T-helper 2 cell treated with Interferon-gamma antibody and Interleukin-4, amounts not matched to agents 5 μg/mL and 100 μg/mL, for 36 hours (primary cell): ENCODE measurements at places on chromosomes 4 and X.

DNA sequence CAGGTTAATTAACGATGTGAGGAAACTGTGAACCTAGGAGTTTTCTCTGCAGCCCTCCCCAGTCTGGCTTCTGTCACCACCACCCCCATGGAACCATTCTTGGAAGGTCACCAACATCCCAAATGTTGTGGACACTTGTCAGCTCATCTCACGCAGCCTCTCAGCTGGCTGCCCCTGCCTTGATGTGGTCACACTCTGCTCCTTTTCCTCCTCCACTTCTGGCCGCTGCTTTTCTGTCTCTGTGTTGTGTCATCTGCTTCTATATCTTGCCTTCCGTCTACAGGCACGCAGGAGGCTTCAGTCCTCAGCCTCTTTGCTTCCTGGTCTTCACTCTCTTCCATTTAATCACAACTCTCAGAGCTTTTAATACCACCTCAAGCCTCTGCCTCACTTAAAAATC is 371.5 kb upstream of the SLIT2 start:
- no peak for DNase-seq

DNA sequence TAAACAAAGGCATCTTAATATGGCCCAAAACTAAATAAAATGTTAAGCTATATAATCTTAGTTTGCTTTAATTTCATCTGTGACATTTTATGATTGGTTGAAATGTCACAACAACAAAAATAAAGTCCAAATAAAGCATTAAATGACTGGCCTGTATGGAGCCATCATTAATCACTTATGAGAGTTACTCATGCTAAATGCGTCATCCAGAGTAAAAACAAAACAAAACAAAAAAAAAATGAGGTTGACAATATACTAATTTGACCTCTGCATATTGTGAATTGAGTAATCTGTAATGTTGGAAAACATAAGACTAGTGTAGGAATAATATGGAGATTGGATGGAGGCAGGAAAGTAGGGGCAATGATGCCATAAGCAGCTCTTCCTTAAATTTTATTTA is 139.7 kb downstream of the MAPK10 start:
- no peak for DNase-seq

DNA sequence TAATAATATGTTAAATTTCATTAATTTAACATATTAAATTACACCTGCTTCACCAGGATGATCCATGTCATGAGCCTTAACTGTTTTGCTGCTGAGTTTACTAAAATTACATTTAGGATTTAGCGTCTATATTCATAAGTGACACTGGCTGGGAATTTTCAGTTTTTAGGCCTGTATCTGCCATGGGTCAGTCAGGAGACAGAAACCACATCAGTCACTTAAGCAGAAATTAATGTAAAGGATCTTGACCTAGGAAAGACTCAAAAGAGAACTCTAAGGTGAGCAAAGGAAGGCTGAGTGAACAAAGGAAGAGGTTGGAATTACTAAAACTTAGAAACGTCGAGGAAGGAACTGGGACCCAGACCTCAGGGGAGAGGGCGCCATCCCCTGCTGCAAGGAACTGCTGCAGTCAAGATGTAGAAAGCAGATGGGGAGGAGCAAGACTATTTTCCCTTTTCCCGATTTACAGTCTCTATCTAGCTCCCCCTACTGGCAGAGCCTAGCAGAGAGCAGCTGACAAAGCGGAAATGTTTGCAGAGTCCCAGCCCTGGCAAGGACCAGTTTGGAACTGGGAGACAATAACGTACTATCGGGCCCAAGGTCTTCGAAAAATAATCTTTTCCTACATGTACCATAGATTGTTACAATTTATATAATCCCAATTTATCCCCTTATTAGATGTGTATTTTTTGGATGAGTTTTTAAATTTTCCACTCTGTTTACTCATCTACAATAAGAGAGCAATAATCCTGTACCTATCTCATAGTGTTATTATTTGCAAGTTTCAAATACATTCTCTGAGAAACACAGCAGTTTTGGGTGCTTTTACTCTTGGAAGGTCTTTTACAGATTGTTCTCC is 22.6 kb upstream of the RBBP7 start:
- peak; percentile 37 for DNase-seq

- no peak for DNase-seq
These were observed 77.0 kb downstream of the PAPSS1 start for GRCh38 chr4:107643021-107643420.

DNA sequence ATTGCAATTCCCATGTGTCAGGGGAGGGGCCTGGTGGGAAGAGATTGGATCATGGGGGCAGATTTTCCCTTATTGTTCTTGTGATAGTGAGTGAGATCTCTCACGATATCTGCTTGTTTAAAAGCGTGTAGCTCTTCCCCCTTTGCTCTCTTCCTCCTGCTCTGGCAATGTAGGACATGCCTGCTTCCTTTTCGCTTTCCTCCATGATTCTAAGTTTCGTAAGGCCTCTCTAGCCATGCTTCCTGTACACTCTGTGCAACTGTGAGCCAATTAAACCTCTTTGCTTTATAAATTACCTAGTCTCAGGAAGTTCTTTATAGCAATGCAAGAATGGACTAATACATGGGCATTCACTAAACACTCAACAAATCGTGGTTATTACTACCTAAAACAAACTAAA is 37.2 kb upstream of the PAPSS1 start:
- no peak for DNase-seq

GRCh38 chrX:68503836-68504636 is 5.2 kb downstream of the YIPF6 start:
- peak; percentile 72 for DNase-seq

DNA sequence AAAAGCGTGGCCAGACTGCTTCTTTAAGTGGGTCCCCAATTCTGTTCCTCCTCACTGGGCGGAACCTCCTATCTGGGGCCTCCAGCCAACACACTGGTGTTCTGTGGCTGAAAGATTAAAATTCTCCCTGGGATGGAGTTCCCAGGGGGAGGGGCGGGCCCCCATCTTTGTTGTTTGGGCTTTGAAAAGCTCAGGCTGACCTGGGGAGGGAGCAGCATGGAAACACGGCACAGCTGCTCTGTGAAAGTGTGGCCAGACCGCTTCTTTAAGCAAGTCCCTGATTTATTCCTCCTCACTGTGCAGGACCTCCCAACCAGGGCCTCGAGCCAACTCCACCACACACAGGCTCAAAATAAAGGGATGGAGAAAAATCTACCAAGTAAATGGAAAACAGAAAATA is 219.5 kb downstream of the TMEM47 start:
- no peak for DNase-seq

DNA sequence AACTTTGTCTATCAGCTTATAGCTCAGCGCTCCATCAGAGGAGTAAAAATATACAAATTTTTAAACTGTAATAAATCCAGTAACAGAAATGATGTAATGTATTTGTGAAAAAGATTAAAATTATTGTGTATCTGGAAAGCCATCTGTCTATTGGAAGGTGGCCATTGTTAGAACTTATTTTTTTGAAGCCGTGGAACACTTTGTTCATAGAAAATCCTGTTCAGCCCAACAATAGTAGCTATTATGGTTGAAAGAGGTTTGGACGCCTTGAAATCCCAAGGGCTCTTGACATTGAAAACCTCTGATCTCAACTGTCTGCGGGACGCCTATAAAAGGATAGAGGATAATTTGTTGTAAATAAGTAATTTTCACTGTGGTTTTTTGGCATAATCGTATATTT is 98.3 kb downstream of the RAPGEF2 start:
- no peak for DNase-seq

GRCh38 chrX:154373340-154374306 is 811 bp downstream of the FLNA start:
- DNase-seq: no peak

DNA sequence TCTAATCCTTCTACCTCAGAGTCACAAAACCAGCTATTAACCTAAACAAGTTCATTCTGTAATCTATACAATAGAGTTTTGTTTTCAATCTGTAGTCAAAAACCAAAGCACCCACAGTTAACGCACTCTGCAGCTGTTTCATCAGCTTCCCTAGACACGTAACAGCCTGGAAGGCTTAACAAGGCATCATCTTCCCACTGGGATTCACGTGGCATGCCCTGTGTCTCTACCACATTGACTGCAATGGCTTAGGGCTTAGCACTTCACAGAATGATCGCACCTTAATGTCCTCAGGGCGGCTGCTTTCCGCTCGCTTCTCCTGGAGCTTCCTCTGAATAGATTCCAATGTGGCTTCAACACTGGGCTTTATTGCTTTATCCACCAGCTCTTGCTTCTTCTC is 49.7 kb upstream of the NAP1L5 start:
- no peak for DNase-seq

DNA sequence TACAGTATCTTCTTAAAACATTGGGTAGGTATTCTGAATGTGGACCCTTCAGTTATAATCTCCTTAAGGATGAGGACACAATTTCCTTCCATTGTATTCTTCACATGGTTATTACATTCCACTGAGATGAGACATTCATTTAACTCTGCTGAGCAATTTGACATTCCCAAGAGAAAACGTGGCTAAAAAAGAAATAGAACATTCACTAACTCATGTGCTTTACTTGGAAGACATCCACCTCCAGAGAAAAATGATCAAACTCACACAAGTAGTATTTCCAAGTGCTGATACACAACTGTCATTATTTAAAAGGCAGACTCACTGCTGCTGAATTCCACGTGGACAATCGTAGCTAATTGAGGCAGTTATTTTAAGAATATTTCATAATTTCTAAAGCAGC is 227.9 kb upstream of the ANKRD50 start:
- no peak for DNase-seq

DNA sequence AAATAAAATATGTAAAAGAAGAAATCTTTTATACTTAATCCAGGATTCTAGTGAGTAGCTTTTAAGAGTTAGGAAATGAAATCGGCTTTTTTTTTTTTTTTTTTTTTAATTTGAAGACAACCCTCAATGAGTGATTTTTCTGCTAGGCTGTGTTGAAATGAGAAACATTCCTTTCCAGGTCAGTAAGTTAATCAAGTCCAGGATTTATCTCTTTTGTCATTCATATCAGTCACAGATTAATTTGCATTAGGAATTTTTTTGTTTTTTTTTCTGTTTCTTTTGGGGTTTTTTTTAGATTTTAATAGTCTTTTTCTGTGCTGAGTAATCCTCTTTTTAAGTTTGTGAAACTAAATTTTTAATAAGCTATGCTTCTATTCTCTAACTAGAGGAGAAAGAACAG is 448.1 kb downstream of the ADGRL3 start:
- DNase-seq: no peak

DNA sequence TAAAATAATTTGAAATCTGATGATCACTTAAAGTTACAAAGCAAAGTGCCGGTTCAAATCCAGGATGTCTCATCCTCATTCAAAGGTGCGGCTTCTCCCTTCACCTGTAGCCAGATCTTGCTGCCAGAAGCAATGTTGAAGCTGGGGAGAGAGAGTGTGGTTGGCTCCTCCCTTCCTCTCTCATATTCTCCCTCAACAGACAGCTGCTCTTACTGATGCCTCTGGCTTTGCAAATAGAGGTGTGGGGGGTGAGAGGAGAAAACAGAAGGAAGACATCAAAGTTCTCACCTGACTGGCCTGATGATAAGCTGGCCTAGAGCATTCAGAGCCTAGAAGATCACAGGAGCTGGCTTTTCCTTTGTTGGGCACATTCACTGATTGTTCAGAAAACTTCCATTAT is 28.3 kb upstream of the BTC start:
- no peak for DNase-seq

- DNase-seq: no peak
These were observed 11.1 kb upstream of the GPM6A start for GRCh38 chr4:175823015-175823742.

GRCh38 chr4:53941331-53941730 is 123.1 kb downstream of the CHIC2 start:
- no peak for DNase-seq

GRCh38 chr4:154366956-154367355 is 124.6 kb downstream of the DCHS2 start:
- no peak for DNase-seq

- no peak for DNase-seq
These were observed 153.7 kb downstream of the VEGFC start for GRCh38 chr4:176638992-176639391.

GRCh38 chrX:9942086-9942485 is 25.1 kb upstream of the CLDN34 start:
- DNase-seq: peak; percentile 78

GRCh38 chr4:171594293-171594692 is 218.9 kb upstream of the GALNTL6 start:
- DNase-seq: no peak

GRCh38 chr4:108492816-108493595 is 127.4 kb upstream of the RPL34 start:
- DNase-seq: no peak

DNA sequence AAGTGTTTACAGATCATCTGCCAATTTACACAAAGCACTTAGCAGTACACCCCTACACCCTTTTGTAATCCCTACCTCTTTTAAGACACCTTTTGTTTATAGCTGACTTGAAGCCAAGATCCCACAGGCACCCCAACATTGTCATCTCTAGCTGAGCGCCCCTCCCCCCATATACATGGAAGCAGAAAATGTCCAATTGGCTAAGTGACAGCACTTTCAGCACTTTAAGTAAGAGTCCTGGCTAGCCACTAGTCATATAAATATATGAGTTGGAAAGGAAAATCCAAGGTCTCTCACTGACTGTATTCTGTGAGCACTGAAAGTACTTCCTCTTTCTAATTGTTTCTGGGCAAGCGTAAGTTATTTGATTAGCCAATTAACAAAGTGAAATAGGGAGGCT is 108.2 kb downstream of the NSUN7 start:
- no peak for DNase-seq

- DNase-seq: no peak
These were observed 197.3 kb downstream of the OR13H1 start for GRCh38 chrX:131741103-131741581.

- no peak for DNase-seq
These were observed 25.5 kb downstream of the IRF2 start for GRCh38 chr4:184448821-184449220.

GRCh38 chrX:48491809-48492208 is 15.8 kb downstream of the FTSJ1 start:
- no peak for DNase-seq

- DNase-seq: peak; percentile 76
These were observed 33.4 kb upstream of the RBM47 start for GRCh38 chr4:40662962-40663604.

- DNase-seq: no peak
These were observed 46.6 kb upstream of the CDX4 start for GRCh38 chrX:73400136-73400748.

- no peak for DNase-seq
These were observed 194.1 kb downstream of the SH2D1A start for GRCh38 chrX:124540474-124540873.

GRCh38 chrX:19512961-19513360 is 2.3 kb downstream of the MAP3K15 start:
- DNase-seq: no peak
